ENCODE measurements at places on chromosomes 5 and 9. TPM values are rescaled to one million over a fixed set of nuclear protein-coding genes. Genes with fewer than 3 reads are reported as not detected.

ADGRD2 gene
- 1.5 TPM for total RNA-seq

CDH6 gene
- total RNA-seq, result 13.5 TPM

PTPN3 gene
- 3.4 TPM for total RNA-seq

PTPRD gene
- 323 TPM for total RNA-seq

C1QTNF3 gene
- 52.7 TPM for total RNA-seq

VPS13A gene
- 91.8 TPM for total RNA-seq

SHC3 gene
- 28.3 TPM for total RNA-seq

RGS7BP gene
- 16.2 TPM for total RNA-seq

ABL1 gene
- total RNA-seq, result 35.7 TPM

CDH10 gene
- 23.2 TPM for total RNA-seq

PPP3R2 gene
- 0.45 TPM for total RNA-seq

CDK9 gene
- 38.9 TPM for total RNA-seq

CNTLN gene
- total RNA-seq, result 28.9 TPM

OBP2B gene
- total RNA-seq, result not detected

INSL4 gene
- not detected for total RNA-seq

AQP7 gene
- 0.54 TPM for total RNA-seq

ERCC8 gene
- total RNA-seq, result 35.1 TPM

FOXD4L4 gene
- total RNA-seq, result 0.45 TPM

NUTM2G gene
- total RNA-seq, result not detected

CARD9 gene
- 1.9 TPM for total RNA-seq

PCDHGA5 gene
- 14.3 TPM for total RNA-seq

PIP5KL1 gene
- total RNA-seq, result 3.5 TPM

CYLC2 gene
- not detected for total RNA-seq

AIF1L gene
- 24.2 TPM for total RNA-seq

CCDC180 gene
- total RNA-seq, result 14.2 TPM

PAEP gene
- not detected for total RNA-seq

CCNH gene
- 170 TPM for total RNA-seq

NR5A1 gene
- total RNA-seq, result not detected

GCNT4 gene
- total RNA-seq, result 1.5 TPM

FOXD4L5 gene
- 0.64 TPM for total RNA-seq

DMRT3 gene
- total RNA-seq, result not detected

PROP1 gene
- total RNA-seq, result not detected

CER1 gene
- 1.2 TPM for total RNA-seq

All from cerebellum (tissue), 4 donors.